ENCODE measurements at places on chromosomes 12 and 14. TPM values are rescaled to one million over a fixed set of nuclear protein-coding genes. Genes with fewer than 3 reads are reported as not detected.

DNA sequence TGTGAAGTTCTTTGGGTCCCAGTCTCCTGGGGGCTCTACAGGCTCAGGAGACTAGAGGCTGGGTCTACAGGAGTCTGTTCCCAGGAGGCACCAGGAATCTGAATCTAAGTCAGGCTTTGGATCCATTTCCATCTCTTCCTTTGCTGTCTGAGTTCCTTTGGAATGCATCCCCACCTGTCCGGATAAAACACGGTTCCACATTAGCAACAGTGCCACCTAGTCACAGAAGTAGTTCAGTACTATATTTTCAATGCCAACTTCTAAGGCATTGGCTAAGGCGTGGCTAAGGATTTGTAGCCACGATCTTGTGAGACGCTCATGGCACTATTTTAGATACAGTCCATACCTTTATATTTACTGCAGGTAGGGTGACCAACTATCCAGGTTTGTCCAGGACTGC lies 15.1 kb downstream of the ZC2HC1C start:
- DNase-seq: no peak

- no peak for DNase-seq
Observed at GRCh38 chr14:92929689-92930608, 7.0 kb downstream of the CHGA start.

DNA sequence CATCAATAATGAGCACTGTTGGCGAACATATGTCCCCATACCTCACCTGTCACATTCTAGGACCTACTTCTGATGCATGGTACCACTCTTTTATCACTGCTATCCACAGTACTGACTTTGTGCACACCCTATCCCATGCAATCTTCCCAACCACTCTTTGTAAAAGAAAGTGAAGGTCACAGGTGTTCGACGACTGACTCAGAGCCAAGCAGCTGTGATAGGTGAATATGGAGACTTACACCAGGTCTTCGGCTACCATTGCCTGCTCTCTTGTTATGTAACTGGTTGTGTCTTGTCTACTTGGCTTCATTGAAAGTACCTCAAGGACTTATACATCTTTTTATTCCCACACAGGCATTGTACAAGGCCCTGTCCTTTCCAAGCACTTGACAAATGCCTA lies 169.0 kb downstream of the ANO2 start:
- no peak for DNase-seq

GRCh38 chr12:125533434-125534029 lies 468.3 kb downstream of the AACS start:
- DNase-seq: no peak

GRCh38 chr14:72677664-72678063 lies 216.2 kb downstream of the DPF3 start:
- DNase-seq: no peak

DNA sequence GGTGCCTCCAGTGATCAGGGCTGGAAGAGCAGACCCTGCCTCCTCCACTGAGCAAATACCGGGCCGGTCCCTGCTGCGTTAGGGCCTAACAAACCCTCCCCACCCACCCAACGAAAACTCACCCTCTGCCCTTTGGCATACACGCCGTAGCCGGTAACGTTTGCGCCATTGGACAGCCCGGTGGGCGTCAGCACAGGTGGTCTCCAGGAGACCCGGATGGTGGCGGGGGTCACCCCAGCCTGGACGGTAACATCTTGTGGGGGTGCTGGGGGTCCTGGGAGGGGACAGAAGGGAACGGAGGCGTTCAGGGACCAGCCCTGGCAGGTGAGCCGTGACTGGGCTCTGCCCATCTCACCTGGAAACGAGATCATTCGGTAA lies 100.5 kb downstream of the PIWIL1 start:
- no peak for DNase-seq

DNA sequence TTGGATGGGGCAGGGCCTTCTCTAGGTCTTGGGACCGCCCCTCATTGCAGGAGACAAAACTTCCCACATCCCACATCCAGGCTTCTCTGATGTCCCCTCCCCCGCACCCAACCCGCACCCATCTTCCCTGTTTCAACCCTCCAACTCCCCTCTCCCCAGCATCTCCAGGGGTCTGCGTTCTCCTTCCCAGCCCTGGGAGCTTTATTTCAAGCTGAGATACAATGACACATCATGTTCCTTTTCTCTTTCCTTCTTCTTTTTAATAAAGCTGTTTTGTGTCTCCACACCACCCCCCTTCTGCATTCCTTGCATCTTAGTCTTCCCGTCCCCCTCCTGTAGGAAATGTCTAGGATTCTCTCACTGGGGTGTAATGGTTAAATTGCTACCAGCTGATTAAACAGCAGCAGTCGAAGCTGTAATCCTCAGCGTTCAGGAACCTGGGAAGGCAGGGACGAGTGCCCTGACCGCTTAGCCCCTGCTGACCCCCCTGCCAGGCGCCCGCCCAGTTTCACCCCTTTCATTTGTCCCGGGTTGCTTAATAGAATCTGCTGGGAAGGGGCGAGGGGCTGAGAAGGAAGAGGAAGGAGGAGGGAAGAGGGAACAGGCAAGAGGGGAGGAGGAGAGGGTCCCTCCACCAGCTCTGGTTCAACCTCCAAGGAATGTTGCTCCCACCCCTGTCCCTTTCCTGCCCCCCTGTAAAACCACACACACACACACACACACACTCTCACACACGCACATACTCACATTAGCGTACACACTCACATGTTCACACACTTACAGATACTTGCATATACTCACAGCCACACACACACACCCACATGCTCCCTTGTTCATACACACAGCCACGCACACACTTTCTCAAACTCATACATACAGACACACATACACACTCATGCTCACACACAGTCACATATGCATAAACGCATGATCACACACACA lies 104.5 kb upstream of the MED13L start:
- no peak for DNase-seq

GRCh38 chr14:34172550-34173368 lies 221.9 kb upstream of the EGLN3 start:
- DNase-seq: no peak

GRCh38 chr12:130714591-130715149 lies 1.4 kb downstream of the RIMBP2 start:
- no peak for DNase-seq

GRCh38 chr12:57584690-57585089 lies 6.3 kb upstream of the PIP4K2C start:
- DNase-seq: no peak

GRCh38 chr12:13536219-13536910 lies 339.8 kb downstream of the EMP1 start:
- DNase-seq: no peak

- DNase-seq: no peak
Observed at GRCh38 chr12:40336573-40337199, 111.9 kb downstream of the LRRK2 start.

DNA sequence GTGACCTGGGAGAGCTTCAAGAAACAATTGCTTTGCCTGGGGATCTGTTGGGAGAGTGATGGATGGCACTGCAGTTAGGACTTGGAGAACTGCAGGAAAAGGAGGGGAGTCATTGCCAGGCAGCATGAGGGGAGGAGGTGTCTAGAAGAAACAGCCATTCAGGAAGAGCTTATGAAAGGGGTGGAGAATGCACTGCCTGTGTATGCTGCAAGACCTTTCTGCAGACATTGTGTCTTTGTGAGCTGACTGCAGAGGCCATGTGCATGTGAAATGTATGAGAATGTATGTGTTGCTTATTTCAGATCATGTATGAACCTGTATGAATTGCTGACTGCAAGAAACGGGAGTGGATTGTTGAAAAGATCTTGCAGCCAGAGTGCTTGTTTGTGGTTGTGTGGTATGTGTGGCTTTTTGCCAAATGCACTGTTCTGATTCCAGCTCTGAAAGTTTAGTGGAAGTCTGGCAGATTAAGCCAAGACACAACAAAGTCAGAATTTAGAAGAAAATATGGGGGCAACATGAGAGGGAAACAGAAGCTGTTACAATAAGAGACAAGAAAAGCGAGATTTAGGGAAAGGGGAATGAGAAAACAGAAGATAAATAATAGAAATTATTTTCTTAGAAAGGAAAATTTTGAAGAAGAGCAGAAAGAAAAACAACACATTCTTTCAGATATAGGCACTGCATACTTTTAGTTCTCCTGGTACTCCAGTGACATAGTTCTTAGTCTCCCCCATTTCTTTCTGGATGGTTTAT lies 9.8 kb upstream of the RIMKLB start:
- no peak for DNase-seq

GRCh38 chr12:29455087-29455486 lies 42.4 kb downstream of the OVCH1 start:
- no peak for DNase-seq

TAS2R9 gene
- not detected for polyA plus RNA-seq

DNA sequence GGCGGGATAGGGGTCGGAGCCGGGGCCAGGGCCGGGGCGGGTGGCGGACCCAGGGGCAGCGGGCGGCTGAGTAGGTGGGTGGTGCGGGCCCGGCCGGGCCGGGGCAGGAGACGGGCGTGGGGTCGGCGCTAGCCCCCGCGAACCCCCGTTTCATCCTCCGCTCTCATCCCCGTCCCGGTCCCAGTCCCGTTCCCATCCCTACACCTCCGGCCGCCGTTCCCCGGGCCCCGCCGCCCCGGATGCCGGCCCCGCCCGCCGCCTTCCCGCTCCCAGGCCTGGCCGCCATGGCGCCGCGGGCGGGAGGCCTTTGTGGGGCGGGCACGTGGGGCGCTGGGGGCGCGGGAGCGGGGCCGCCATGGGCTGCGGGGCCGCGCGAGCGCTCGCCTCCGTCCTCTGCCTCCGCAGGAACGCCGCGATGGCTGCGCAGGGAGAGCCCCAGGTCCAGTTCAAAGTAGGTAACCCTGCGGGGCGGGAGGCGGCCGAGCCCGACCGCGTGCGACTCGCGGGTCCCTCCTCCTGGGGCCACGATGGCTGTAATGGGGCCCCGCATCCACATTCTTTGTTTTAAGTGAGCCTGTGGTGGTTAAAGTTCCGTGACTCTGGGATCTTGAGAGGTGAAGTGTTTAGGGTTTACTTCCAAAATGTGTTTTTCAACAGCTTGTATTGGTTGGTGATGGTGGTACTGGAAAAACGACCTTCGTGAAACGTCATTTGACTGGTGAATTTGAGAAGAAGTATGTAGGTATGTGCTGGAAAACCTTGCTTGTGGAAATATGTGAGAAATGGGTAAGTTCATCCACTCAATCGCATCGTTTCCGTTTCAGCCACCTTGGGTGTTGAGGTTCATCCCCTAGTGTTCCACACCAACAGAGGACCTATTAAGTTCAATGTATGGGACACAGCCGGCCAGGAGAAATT lies 572 bp downstream of the RAN start:
- DNase-seq: no peak

GRCh38 chr14:32435411-32435810 lies 106.3 kb downstream of the AKAP6 start:
- DNase-seq: no peak

DNA sequence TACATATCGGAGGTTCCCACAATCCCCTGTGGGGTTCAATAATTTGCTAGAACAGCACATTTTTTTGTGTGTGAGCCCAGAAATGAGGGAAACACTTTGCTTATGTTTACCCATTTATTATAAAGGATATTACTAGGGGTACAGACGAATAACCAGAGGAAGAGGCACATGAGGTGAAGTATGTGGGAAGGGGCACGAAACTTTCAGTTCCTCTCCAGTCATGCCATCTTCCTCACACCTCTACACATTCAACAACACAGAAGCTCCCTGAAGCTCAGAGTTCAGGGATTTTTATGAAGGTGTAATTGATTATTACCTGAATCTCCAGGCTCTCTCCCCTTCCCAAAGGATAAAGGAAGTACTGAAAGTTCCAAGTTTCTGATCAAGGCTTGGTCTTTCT lies 30.2 kb upstream of the DYRK2 start:
- no peak for DNase-seq

DNA sequence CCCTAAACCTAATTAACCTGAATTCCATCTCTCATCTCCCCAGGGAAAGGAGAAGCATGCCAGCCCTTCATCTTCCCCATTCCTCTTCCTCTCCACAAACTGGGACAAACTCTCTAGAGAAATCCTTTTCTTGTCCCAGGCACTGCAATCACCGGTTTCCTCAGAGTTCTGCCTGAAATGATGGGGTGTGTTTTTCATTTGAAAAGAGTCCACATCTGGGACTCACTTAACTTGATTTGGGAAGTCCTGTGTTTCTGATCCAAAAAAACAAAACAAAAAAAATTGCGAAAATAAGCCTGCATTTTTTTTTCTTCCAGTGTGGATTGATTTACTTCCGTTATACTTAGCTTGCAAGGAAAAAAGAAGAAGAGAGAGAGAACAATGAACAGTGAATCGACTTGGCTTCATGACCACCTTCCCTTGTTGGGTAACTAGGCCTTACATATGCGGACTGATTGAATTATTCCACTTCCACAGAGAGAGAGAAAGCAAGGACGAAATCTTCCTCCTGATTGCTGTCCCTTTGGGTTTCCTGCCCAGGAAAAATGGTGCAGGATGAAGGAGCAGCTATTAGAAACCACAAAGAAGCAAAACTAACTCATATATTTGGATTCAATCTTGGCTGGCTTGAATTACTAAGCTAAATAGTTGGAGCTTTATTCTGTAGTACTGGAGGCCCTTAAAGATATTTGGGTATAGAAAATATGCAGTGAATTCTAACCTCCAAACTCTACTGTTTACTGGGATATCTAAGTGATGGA lies 506.2 kb upstream of the TBX3 start:
- no peak for DNase-seq

DNA sequence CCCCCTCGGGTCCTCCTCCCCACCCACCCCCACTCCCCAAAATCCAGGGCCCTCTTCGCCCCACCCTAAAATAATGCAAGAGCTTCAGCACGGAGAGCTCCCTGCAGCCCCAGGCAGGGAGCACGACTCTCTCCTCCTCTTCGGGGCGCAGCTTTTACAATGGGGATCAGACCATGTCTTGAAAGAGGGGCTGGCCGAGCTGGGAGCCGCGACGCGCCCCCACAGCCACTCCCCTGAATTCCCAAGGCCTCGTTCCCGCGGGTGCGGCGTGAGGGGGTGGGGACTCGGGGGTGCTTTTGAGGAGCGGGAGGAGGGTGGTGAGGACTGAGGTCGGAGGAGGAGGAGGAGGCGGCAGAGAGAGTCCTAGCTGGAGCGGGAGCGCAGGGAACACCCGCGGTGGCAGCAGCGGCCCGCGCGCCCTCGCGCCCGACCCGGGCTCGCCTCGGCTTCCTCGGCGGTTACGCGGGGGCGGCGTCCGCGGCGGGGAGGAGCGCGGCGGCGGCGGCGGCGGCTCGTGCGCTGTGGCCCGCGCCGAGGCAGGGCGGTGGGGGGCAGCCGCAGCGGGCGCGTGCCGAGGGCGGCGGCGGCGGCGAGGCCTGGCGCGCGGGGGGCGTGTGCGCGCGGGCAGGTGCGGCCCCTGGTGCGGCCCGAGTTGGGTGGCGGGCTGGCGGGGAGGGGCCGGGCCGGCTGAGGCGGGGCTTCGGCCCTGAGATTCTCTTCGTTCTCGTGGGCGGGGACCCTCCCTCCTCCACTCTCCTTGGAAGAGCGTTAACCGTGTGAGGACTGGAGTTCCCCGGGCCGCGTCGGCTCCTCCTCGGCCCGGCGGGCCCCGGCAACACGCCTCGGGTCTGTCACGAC lies at the start of gene ANKS1B:
ANKS1B (minus strand) TSS at position 666 of the 858 bp plus-strand sequence. CDS start 699 bp downstream, outside the sequence.
- DNase-seq: no peak
